Activated naive CD4-positive, alpha-beta T cell treated with anti-CD3 and anti-CD28 coated beads, Interleukin-2, amount 10 ng/mL, durations not matched to agents 7 days and 5 days (primary cell): ENCODE measurements at places on chromosomes 4 and X.

GRCh38 chr4:2061186-2062131, 2.3 kb downstream of the NAT8L start:
- no peaks in the 10 kb centered on the region for H3K36me3 ChIP-seq
- no peak for DNase-seq
- H3K27ac ChIP-seq = no peak overlapping the region
- H3K4me1 ChIP-seq = peaks cover 3% of the 10 kb centered on the region
- H3K4me3 ChIP-seq = no peak overlapping the region
- H3K27me3 ChIP-seq = peaks cover 52% of the 10 kb centered on the region

- H3K27me3 ChIP-seq = no peaks in the 10 kb centered on the region
- H3K4me3 ChIP-seq = no peak overlapping the region
- H3K36me3 ChIP-seq = peaks cover 22% of the 10 kb centered on the region
- no peak for DNase-seq
- H3K27ac ChIP-seq = no peak overlapping the region
Measured at GRCh38 chr4:184439386-184439785, 35.0 kb downstream of the IRF2 start.

GRCh38 chr4:140085062-140085622, 68.8 kb downstream of the MAML3 start:
- peaks cover 3% of the 10 kb centered on the region for H3K4me1 ChIP-seq
- H3K36me3 ChIP-seq = no peaks in the 10 kb centered on the region
- no peak overlapping the region for H3K4me3 ChIP-seq
- no peak for DNase-seq
- peaks cover 25% of the 10 kb centered on the region for H3K27me3 ChIP-seq

DNA sequence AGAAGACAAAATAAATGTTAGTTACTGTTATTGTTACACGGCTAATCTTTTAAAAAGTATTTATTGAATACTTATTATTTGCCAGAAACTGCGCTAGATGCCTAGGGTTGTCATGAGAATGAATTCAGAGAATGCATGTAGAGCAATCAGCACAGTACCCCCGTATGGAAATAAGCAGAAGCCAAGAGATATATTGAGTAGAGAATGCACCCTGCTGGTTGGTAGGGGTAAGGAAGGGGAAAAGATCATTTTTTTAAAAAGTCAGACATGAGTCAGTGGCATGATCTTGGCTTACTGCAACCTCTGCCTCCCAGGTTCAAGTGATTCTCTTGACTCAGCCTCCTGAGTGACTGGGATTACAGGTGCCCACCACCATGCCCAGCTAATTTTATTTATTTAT, 13.1 kb upstream of the DRP2 start:
- H3K4me1 ChIP-seq = peaks cover 3% of the 10 kb centered on the region
- no peak overlapping the region for H3K4me3 ChIP-seq
- no peaks in the 10 kb centered on the region for H3K27me3 ChIP-seq

- H3K36me3 ChIP-seq = peaks cover 59% of the 10 kb centered on the region
- peaks cover 90% of the 10 kb centered on the region for H3K4me1 ChIP-seq
- H3K27me3 ChIP-seq = no peaks in the 10 kb centered on the region
- no peak for DNase-seq
Measured at GRCh38 chr4:89294573-89295269, 12.9 kb downstream of the GPRIN3 start.

DNA sequence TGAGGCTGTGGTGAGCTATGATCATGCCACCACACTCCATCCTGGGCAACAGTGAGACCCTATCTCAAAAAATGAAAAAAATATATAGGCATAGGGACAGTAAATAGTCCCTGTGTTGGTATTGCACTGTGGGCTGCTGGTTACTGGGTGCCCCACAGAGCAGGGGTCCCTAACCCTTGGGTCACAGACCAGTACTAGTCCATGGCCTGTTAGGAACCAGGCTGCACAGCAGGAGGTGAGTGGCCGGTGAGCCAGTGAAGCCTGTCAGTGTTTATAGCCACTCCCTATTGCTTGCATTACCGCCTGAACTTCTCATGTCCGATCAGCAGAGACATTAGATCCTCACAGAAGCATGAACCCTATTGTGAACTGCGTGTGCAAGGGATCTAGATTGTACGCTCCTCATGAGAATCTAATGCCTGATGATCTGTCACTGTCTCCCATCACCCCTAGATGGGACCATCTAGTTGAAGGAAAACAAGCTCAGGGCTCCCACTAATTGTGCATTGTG, 106.5 kb downstream of the TNIP2 start:
- no peak for DNase-seq
- no peak overlapping the region for H3K27ac ChIP-seq

- peaks cover 53% of the 10 kb centered on the region for H3K4me1 ChIP-seq
- no peak for DNase-seq
- no peaks in the 10 kb centered on the region for H3K27me3 ChIP-seq
- H3K4me3 ChIP-seq = no peak overlapping the region
- H3K27ac ChIP-seq = no peak overlapping the region
Measured at GRCh38 chrX:75278991-75279390, 5.1 kb downstream of the UPRT start.

GRCh38 chr4:185470501-185471195, 885 bp downstream of the CCDC110 start:
- H3K4me3 ChIP-seq = peak overlapping the region; percentile 72
- H3K27ac ChIP-seq = peak overlapping the region; percentile 19
- DNase-seq = no peak
- no peaks in the 10 kb centered on the region for H3K36me3 ChIP-seq
- peaks cover 75% of the 10 kb centered on the region for H3K27me3 ChIP-seq
- H3K4me1 ChIP-seq = peaks cover 8% of the 10 kb centered on the region

- no peak overlapping the region for H3K4me3 ChIP-seq
- DNase-seq = no peak
- no peaks in the 10 kb centered on the region for H3K27me3 ChIP-seq
- H3K36me3 ChIP-seq = no peaks in the 10 kb centered on the region
- no peaks in the 10 kb centered on the region for H3K4me1 ChIP-seq
- no peak overlapping the region for H3K27ac ChIP-seq
Measured at GRCh38 chr4:166838975-166839614, 395.2 kb downstream of the SPOCK3 start.

GRCh38 chrX:120358737-120359456, 3.0 kb upstream of the ATP1B4 start:
- no peaks in the 10 kb centered on the region for H3K27me3 ChIP-seq
- no peak overlapping the region for H3K4me3 ChIP-seq

DNA sequence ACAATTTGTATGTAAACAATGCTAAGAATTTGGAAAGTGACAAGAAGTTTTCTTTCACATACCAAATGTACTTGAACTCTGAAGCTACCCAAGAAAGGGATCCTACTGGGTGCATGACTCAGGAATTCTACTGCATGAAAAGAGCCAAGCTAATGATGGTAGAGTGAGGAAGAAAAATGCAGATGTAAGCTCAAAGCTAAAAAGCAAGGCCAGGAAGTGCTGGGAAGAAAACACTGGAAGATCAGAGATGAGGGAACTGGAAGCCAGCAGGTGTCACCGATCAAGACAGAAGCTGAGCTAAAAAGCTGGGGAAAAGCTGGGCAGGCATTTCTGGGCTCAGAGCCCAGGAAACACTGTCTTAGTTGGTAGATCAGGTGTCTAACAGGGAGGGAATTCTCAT, 449.1 kb downstream of the NKX6-1 start:
- no peaks in the 10 kb centered on the region for H3K4me1 ChIP-seq
- H3K27me3 ChIP-seq = no peaks in the 10 kb centered on the region
- DNase-seq = no peak
- no peak overlapping the region for H3K27ac ChIP-seq
- H3K4me3 ChIP-seq = no peak overlapping the region
- H3K36me3 ChIP-seq = no peaks in the 10 kb centered on the region

- H3K4me1 ChIP-seq = no peaks in the 10 kb centered on the region
- no peaks in the 10 kb centered on the region for H3K36me3 ChIP-seq
- DNase-seq = no peak
- H3K4me3 ChIP-seq = no peak overlapping the region
Measured at GRCh38 chr4:43716721-43717395, 731.8 kb downstream of the KCTD8 start.

DNA sequence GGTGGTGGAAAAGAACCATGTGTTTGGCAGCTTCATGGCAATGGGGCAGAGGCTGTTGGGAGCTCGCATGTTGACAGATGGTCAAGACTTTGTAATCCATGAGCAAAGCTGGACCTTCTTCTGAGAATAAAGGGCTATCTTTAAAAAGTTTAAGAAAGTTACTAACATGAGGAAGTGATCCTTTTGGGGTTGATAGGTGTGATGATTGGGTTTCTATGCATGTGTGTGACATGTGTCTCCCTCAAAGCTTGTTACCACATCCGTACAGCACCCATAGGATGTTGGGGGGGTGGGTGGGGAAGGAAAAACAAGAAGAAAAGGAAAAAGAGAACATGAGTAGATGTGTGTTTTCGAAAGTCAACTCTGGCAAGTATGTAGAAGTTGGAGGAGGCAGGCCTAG, 123.0 kb upstream of the TLR3 start:
- DNase-seq = no peak
- no peak overlapping the region for H3K27ac ChIP-seq

DNA sequence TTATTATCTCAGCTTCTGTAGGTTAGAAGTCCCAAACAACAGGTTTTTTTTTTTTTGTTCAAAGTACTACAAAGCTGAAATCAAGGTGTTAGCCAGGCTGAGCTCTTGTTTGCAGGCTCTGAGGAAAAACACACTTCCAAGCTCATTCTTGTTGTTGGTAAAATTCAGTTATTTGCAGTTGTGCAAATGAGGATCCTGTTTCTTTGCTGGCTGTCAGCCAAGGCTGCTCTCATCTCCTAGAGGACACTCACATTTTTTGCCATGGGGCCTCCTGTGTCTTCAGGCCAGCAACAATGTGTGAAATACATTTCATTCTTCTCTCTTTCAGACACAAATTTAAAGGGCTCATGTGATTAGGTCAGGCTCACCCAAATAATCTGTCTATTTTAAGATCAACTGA, 60.3 kb upstream of the HSD17B10 start:
- no peaks in the 10 kb centered on the region for H3K36me3 ChIP-seq
- H3K27me3 ChIP-seq = peaks cover 7% of the 10 kb centered on the region
- DNase-seq = no peak
- no peaks in the 10 kb centered on the region for H3K4me1 ChIP-seq

- DNase-seq = no peak
- H3K27ac ChIP-seq = no peak overlapping the region
- H3K4me3 ChIP-seq = no peak overlapping the region
- no peaks in the 10 kb centered on the region for H3K4me1 ChIP-seq
- no peaks in the 10 kb centered on the region for H3K27me3 ChIP-seq
Measured at GRCh38 chr4:176034499-176034898, 31.1 kb upstream of the WDR17 start.

- H3K4me3 ChIP-seq = no peak overlapping the region
- no peaks in the 10 kb centered on the region for H3K4me1 ChIP-seq
- no peaks in the 10 kb centered on the region for H3K27me3 ChIP-seq
- H3K27ac ChIP-seq = no peak overlapping the region
Measured at GRCh38 chr4:17013382-17014006, 115.0 kb upstream of the LDB2 start.

DNA sequence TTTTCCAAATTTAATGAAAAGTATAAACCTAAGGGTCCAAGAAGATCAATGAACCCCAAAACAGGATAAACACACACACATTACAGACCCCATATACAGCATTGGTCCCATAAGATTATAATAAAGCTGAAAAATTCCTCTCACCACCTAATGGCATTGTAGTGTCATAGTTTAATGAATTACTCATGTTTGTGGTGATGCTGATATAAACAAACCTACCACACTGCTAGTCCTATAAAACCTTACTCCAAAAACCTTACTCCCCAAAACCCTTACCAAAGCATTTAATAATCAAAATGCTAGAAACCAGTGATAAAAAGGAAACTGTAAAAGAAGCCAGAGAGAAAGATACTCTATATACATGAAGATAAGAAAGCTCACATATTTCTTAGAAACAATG, 148.1 kb upstream of the SH3RF1 start:
- H3K4me3 ChIP-seq = no peak overlapping the region
- no peak overlapping the region for H3K27ac ChIP-seq
- H3K27me3 ChIP-seq = no peaks in the 10 kb centered on the region
- H3K36me3 ChIP-seq = peaks cover 15% of the 10 kb centered on the region

GRCh38 chr4:179097741-179098140, 1655.5 kb upstream of the AGA start:
- no peaks in the 10 kb centered on the region for H3K36me3 ChIP-seq
- no peak overlapping the region for H3K4me3 ChIP-seq
- peak; percentile 28 for DNase-seq
- no peaks in the 10 kb centered on the region for H3K4me1 ChIP-seq
- H3K27ac ChIP-seq = no peak overlapping the region
- no peaks in the 10 kb centered on the region for H3K27me3 ChIP-seq

DNA sequence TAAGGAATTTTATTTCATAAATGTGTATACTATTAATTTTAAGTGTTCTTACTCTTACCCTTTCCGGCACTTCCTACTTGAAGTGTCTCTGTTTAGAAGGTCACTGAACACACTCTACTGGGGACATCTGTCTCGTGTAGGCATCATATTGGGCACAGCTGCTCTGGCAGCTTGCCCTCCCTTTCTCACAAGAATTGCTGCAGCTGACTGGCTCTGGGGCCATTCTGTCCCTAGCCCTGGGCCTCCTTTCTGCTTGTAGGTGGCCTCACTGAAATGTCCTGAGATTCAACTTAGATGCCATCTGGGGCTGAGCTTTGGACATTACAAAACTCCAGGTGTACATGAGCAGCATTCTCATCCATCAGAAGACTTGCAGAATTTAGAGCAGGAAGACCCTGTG, 49.6 kb downstream of the SMAD1 start:
- H3K4me1 ChIP-seq = no peaks in the 10 kb centered on the region
- no peak overlapping the region for H3K27ac ChIP-seq
- DNase-seq = no peak
- H3K4me3 ChIP-seq = no peak overlapping the region

- no peak for DNase-seq
- H3K27ac ChIP-seq = peak overlapping the region; percentile 33
- no peak overlapping the region for H3K4me3 ChIP-seq
- peaks cover 2% of the 10 kb centered on the region for H3K4me1 ChIP-seq
- no peaks in the 10 kb centered on the region for H3K36me3 ChIP-seq
Measured at GRCh38 chrX:40031911-40032310, 65.8 kb downstream of the BCOR start.

DNA sequence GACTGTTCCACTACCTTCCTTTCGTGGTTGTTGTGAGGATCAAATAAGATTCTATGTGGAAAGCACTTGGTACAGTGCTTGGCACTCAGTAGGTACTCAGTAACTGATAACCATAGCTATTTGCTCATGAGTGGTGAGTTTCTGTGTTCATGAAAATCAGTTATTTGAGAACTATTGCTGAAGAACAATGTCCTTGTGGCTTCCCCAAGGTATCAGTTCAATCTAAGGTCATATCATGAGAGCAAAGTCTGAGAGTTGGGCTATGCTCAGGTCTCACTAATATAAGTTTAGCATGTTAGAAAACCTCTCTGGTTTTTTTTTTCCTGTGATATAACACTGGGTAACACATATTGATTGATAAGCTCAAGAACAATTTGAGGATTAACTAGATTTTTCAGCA, 147.8 kb downstream of the GRIA3 start:
- H3K4me3 ChIP-seq = no peak overlapping the region
- no peak overlapping the region for H3K27ac ChIP-seq
- H3K27me3 ChIP-seq = no peaks in the 10 kb centered on the region

GRCh38 chr4:81392164-81392563, 79.5 kb downstream of the RASGEF1B start:
- peaks cover 4% of the 10 kb centered on the region for H3K4me1 ChIP-seq
- H3K36me3 ChIP-seq = no peaks in the 10 kb centered on the region
- no peaks in the 10 kb centered on the region for H3K27me3 ChIP-seq
- no peak overlapping the region for H3K4me3 ChIP-seq
